ENCODE measurements at places on chromosomes 4 and X. TPM values are rescaled to one million over a fixed set of nuclear protein-coding genes. Genes with fewer than 3 reads are reported as not detected.

DNA sequence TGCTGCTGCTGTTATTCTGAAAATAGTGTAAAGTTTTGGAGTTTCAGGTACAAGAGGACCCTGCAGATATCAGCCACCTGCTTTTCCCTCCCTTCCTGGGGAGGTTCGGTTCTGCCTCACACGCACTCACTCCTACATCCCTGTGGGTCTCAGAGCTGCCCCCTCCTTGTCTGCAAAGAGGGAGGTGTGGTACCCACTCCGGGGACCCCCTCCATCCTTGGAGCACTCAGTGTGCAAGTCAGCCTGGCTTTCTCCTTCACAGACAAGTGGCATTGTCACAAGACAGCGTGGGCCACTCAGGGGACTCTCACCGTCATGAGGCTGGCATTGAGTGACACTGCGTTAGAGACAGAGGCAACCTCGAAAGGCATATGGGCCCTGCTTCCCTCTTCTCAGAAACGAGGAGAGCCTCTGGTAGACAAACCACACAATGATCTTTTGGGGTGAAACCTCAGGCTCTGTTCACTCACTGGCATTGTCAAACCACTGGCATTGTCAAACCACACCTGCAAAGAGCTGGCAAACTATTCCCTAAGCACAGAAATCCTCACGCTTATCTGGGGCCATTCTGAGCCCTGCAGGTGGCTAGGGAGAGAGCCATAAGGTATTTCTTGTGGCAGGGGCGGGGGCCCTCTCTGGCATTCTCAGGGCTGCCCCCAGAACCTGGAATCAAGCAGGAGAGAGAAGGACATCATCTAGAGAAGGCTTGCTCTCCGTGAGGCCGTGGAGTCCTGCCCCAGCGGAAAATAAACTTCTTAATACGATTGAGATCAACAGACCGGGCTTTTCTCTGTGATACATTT lies 285.0 kb downstream of the SHOX start:
- no peak for DNase-seq

- no peak for DNase-seq
These were observed 234.2 kb downstream of the FRAS1 start for GRCh38 chr4:78291277-78291676.

GRCh38 chr4:112860830-112861690 lies 188.4 kb upstream of the ANK2 start:
- DNase-seq = no peak

Gene ADH1B
- 477 TPM for total RNA-seq

Gene IRS4
- total RNA-seq = not detected

Gene CLNK
- total RNA-seq = not detected

DNA sequence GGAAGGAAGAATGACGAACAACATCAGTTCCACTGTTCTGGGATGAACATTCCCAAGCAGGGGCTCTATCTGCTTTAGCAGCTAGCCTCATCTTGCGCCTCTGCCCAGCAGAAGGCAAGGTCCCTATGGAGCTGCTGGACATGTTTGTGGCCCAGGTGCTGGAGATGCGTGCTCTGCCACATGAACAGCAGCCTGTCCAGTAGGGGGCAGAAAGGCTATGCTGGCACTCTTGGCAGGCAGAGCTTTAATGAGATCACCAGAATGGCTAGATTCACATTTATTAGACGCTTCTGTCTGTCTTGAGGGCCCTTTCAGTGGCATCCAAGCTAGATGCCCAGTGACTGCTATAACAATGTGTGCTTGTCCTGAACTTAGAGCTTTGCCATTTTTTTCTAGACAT lies 1826.0 kb downstream of the STIM2 start:
- DNase-seq = no peak

Gene SSX4
- total RNA-seq = not detected

DNA sequence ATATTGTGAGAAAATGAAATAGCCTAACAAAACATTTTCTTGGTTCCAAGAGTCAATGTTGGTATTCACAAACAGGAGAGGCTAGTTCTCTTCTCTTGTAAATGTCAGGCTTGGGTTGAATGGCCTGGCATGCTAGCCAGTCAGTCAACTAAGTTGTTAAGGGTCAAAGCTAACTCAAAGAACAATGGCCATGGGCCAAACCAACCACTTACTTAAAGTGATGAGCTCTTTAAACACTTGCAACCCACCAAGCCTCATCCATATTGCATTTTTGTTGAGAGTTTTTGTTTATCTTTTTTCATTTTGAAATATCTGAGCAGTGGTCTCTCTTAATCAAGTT lies 394.5 kb downstream of the RAB28 start:
- no peak for DNase-seq

DNA sequence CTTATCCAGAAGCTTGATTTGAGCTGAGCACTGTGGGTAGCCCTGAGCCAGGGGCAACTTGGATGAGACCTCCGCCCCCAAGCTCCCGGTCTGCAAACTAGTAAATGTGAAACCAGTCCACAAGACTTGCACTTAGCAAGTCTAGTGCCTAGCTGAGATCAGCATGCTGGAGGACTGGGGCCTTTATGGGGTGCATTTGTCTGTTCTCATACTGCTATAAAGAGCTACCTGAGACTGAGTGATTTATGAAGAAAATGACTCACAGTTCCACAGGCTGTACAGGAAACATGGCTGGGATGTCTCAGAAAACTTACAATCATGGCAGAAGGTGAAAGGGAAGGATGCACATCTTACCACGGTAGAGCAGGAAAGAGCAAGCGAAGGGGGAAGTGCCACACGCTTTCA lies 42.1 kb upstream of the HOPX start:
- DNase-seq = no peak

Gene STPG2
- 0.71 TPM for total RNA-seq

Gene KDM6A
- total RNA-seq = 16.9 TPM

DNA sequence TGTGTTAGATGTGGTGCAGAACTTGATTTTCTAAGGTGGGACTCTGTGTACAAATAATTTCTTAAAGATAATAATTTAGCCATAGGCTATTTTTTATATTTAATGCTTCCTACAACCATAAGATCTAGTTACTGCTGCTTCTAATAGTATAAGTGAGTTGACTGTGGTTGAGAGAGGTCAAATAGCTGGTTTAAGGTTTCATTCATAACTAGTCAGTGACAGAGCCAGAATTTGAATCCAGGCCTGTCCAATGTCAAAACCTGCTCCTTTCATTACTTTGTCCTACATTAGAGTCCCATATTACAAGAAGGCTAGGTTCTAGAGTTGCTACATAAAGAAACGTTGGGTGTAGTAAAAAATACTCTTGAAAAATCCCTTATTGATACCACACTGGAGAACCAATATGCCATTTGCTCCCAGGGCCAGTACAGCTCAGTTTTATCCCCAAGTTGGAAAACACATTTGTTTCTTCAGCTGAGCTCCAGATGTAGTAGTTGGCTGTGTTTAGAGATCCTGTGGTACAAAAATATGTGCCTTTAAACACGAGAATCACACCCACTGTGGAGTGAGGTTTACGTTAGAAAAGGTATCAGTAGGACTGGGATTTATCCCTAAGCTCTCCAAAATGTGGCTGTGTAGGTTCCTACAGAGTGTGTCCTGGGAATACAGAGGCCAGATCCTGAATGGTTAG lies 84.3 kb downstream of the REPS2 start:
- DNase-seq = no peak

Gene PABPC1L2A
- total RNA-seq = not detected

DNA sequence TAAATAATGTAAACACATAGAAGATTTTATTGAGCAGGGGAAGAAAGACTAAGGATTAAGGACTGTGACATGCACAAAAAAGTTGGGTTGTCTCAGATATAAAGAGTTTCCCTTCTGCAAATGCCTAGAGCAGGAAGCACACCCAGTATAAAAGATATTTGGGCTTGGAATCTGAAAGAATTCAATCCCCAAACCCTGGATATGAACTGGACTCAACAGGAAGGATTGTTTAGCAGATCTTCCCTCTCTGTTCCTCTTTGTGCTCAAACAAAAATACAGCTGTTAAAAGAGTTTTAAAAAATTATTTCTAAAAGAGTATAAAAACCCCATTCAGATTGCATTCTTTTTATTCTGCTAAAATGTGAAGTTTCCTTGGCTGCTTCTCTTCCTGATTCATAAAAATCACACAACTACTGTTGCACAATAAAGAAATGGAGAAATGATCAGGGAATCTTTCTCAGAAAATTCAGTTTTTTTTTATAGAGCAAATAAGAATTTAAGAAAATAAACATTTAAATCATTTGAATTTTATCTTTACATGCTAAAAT lies 71.4 kb downstream of the PDLIM5 start:
- no peak for DNase-seq

Gene CHRDL1
- total RNA-seq = 13.3 TPM

GRCh38 chrX:2629316-2630007 lies 61.6 kb upstream of the CD99 start:
- DNase-seq = no peak

GRCh38 chrX:71912156-71912555 lies 1.5 kb downstream of the NHSL2 start:
- DNase-seq = no peak

GRCh38 chr4:123893011-123893981 lies 496.7 kb downstream of the SPRY1 start:
- no peak for DNase-seq

Gene HTRA3
- total RNA-seq = 124 TPM

Gene RAB41
- not detected for total RNA-seq

Gene USP17L26
- not detected for total RNA-seq

GRCh38 chr4:41693629-41694028 lies 54.9 kb downstream of the PHOX2B start:
- DNase-seq = no peak

GRCh38 chrX:10576777-10577447 lies 43.5 kb downstream of the MID1 start:
- no peak for DNase-seq

DNA sequence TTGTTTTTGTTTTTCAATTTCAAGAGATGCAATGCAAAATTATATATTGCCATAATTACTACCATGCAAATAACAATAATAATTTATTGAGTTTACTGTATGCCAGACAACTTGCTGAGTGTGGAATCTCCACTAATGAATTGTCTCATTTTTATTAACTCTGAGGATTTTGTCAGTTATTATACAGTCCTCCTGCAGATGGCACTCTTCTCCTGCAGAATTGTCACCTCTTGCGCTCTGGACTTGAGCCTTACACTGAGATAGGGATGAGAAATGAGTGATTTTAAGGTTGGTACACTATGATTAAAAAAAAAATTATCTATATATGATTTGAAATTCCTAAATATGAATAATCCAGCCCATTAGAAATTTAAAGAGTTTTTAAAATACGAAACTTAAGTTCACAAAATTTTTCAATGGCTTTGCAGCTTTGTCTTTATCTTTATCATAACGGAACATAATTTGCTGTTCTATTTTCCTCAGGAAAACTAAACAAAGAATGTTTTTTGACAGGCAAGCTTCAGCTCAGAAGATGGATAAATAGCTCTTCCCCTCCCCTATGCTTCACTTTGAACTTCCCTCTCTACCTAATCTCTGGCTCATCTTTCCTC lies 12.7 kb upstream of the PAQR3 start:
- DNase-seq = no peak

Gene MYOZ2
- total RNA-seq = 770 TPM

Gene DMD
- 135 TPM for total RNA-seq

Gene FATE1
- not detected for total RNA-seq
